ENCODE measurements at places on chromosomes 7 and 10. TPM values are rescaled to one million over a fixed set of nuclear protein-coding genes. Genes with fewer than 3 reads are reported as not detected.

The SHH gene
- 0.06 TPM for polyA plus RNA-seq

The GDI2 gene
- 224 TPM for polyA plus RNA-seq

The STEAP2 gene
- polyA plus RNA-seq: 2.6 TPM

The GIMAP8 gene
- polyA plus RNA-seq: 6.1 TPM

The RADIL gene
- polyA plus RNA-seq: 2.9 TPM

The NKX6-2 gene
- 2.6 TPM for polyA plus RNA-seq

The WIPF3 gene
- polyA plus RNA-seq: 16.1 TPM

The NPTX2 gene
- 7.4 TPM for polyA plus RNA-seq

The DNAH11 gene
- polyA plus RNA-seq: 0.30 TPM

The LRIT1 gene
- not detected for polyA plus RNA-seq

The LAMB4 gene
- 0.46 TPM for polyA plus RNA-seq

The CLDN4 gene
- polyA plus RNA-seq: 0.49 TPM

The EZH2 gene
- 20.1 TPM for polyA plus RNA-seq

The PKD2L1 gene
- polyA plus RNA-seq: not detected

The ZNF775 gene
- 6.0 TPM for polyA plus RNA-seq
